ENCODE measurements at places on chromosomes 16 and 17.

GRCh38 chr16:4498546-4499195, 22.5 kb downstream of the HMOX2 start:
- DNase-seq: no peak

- DNase-seq: no peak
Observed at GRCh38 chr17:10612957-10613744, 44.0 kb downstream of the MYH3 start.

GRCh38 chr16:86065711-86066110, 166.7 kb downstream of the IRF8 start:
- no peak for DNase-seq

GRCh38 chr16:74186561-74186971, 110.0 kb upstream of the PSMD7 start:
- no peak for DNase-seq

- DNase-seq: no peak
Observed at GRCh38 chr16:85783441-85783840, 15.9 kb downstream of the EMC8 start.

DNA sequence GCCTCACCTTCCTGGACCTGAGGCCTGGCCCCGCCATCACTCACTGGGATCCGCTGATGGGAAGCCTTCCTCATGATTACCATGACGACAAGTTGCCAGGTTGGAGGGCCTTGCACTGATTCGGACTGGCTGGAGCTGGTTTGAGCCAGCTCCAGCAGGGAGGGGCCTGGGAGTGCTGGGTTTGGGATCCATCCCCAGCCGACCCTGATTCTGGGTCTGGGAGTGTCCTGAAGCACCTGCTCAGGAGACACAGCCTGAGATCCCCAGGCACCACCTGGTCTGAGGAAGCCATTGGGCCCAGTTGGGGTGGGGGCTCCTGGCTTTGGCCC, 5.9 kb upstream of the BAIAP3 start:
- DNase-seq: no peak

DNA sequence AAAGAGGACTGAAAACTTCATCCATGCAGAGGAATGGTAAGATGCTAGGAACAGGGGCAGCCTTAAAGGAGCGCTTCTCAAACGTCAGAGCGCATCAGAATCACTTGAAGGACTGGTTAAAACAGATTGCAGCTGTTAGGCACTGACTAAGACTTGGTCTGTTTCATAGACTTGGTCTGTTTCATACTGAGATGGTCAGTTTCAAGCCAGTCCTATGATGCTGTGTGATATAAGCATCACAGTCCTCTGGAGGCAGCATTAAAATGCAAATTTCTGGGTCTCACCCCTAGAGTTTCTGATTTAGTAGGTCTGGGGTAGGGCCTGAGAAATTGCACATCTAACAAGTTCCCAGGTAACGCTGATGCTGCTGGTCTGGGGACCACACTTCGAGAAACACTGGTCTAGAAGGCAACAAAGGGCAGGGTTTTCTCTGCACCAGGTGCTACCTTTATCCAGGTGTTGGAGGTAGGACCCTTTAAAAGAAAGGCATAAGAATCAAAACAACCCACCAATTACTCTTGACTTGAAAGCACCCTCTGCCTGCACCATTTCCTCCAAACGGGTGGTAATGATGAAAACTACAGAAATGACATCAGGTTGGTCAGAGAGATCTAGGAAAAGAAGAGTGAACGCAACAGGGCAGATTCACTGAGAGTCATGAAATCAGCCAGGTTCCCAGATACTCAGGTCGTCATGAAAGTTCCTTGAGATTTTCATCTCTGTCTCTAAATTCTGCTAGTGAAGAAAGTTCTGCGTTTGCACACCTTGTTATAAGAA, 95.0 kb upstream of the RCVRN start:
- no peak for DNase-seq

DNA sequence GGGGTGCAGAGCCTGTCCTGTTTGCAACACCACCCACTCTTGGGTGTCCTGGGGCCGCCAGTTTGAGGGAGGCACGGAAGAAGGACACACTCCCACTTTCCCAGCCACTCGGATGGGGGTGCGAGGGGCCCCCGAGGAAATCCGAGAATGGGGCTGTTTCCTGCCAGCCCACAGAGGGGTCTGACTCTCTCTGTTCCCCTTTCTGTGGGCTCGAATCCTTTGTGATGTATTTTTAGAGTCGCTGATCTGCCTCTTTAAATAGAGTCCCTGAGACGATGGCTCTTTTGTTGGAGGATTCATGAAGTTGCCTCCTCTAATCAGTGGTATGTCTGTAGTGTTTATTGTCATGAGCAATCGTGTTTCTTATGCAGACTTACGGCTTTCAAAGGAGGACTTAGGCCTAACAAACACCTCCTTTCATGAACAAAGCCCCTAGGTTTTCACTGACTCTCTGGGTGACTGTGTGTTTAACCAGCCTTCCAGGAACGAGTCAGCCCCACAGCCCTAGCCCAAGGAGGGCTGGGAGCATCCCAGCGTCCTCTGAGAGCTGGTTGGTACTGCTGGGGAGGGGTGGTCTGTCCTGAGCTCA, 29.1 kb downstream of the CIBAR2 start:
- DNase-seq: no peak

DNA sequence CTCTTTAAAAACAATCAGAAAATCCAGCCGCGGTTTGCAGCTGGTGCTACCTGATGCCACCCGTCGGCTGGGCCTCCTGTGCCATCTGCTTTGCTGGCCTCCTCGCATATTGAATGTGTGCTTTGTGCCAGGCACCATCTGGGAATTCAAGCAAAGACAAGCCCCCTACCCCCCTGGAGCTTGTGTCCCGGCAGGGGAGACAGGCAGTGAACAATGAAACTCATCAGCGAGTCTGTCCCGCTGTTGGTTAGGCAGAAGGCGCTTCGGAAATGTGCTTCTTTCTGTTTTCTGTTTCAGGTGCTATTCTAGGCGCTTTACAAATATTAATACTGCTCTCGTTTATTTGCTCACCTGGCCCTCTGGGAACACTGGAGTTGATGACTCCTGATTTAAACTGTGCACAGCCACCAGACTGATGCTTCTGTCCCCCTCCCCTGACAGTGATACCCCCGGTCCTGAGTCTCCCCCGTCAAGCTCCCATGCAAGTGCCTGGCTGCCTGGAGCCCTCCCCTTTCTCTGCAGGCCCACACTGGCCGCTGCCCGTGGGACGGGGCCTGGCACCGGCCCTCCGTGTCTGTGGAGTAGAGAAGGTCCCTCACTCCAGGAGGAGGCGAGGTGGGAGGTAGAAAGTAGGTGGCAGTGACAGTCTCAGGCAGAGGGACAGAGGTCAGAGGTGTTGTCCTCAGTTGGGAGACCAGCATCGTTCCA, 126.1 kb upstream of the PLCG2 start:
- DNase-seq: no peak

DNA sequence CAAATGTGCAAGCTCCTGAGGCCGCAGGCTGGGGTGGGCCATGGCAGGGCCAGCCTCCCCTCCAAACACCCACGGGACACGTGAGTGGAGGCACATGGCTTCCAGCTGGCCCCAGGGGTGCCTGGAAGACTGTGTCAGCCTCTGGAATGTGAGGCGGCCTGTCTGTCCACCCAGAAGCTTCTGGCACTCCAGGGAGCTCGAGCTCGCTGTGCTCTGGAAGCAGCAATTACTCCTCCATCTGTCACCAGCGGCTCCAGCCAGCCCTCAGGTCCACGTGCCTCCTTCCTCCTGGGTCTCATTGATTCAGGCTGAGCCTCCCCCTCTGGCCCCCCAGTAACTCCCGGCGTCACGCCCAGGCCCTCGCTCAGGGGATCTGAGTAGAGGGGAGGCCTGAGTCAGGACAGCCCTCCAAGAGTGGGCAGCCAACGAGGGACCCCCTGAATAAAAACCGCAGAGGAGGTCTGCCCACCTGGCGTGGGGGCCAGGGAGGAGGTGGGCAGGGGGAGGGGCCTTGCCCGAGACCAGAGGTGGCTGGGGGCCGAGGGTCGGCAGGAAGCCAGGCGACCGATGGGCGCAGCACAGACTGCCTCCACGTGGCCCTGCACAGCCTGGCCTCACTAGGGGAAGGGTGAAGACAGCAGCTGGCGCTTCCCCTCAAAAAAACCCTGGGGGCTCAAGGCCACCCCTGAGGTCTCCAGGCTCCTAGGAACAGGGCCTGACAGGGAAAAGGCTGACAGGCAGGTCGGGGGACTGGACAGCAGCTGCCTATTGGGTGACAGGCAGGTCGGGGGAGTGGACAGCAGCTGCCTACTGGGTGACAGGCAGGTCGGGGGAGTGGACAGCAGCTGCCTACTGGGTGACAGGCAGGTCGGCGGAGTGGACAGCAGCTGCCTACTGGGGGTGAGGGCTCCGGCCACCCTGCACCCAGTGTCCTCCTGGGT, 11.9 kb downstream of the PIEZO1 start:
- DNase-seq: no peak

DNA sequence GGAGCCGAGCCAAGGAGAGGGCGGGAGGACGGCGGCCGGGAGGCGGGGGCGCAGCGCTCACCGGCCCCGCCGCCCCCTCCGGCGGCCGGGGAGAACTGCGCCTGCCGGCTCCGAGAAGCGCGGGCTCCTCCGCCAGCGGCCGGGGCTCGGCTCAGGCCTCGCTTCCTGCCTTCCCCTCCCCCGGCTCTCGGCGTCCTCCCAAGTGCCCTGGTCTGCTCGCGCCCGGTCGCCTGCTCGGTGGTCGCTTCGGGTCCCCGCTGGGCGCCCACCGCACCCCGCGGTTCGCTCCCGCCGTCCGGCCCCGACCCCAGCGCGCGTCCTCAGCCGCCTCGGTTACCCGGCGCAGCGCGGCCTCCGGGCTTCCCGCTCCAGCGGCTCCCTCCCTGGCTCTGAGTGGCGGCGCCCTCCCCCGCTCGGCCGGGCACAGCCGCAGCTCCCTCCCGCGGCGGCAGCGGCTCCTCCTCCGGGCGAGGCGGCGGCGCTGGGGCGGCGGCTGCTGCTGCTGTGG, 313 bp downstream of the UBTF start:
- DNase-seq: peak; percentile 78
